ENCODE measurements at places on chromosomes 6 and 20.
A peak's percentile ranks its signal among the peaks of the same experiment; 100 is the strongest.

DNA sequence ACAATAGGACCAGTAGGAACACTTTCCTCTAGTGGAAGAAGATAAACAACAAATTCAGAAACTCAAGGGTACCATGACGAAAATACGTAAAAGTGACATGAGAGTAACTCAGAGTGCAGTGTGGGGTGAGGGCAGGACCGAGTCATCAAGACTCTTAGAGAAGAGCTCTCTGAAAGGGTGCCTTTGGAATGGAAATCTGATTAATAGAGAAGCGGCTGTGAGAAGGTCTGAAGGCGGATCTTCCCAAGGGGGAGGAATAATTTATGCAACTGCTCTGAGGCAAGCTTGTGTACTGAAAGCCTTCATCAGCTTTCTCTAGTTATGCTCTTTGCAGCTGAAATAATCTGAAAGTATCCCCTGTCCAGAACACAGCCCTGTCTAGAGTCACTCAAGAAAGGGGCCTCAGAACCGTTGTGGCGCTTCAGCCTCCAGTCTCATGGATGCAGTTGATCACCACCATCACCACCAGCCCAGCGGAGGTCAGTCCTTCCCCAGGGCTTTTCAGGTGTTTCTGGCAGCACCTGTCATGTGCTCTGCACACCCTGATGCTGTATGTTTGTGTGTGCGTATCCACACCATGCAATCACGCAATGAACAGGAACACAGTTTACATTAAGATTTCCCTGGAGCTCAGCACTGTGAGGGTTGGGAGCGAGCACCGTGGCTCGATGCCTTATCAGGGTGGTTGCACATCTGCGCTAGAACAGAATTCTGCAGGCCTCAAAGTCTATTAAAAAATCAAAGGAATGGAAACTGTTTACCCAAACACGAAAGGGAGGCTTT is 396.5 kb downstream of the SMOC2 start:
- DNase-seq = peak; percentile 29

DNA sequence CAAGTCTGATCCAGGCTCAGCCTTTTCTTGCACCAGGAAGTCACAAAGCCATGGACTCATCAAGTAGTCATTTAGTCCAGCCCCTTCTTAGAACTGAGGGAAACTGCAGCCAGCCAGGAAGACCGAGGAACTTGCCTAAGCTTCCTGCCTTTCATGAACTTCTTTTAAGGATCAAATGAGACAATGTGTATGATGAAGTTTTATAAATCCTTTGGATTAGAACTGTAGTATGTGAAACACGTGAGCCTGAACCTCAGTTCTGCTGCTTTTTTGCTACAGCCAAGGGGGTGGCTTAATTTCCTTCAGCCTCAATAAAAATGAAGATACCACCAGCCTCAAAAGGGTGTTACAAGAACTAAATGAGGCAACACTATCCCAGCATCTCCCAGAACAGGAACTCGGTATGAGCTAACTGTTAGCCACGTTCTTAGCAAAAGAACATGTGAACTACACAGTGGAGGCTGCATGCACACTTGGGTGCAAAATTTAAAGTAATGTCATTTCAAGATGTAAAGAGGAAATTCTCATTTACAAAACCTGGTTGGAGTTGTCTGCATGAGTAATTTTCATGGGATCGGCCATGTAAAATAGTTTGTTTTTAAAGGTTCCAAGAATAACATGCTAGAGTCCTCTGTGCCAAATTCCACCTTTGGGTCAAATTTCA is 76.0 kb upstream of the TBC1D7 start:
- DNase-seq = peak; percentile 33

GRCh38 chr20:588932-589672 is 21.0 kb downstream of the TCF15 start:
- DNase-seq = no peak

GRCh38 chr6:38695933-38696332 is 7.0 kb downstream of the GLO1 start:
- DNase-seq = no peak

GRCh38 chr6:69887026-69887425 is 20.7 kb downstream of the COL19A1 start:
- DNase-seq = peak; percentile 26

GRCh38 chr20:62387219-62387913 is 463 bp downstream of the RPS21 start:
- DNase-seq = no peak

DNA sequence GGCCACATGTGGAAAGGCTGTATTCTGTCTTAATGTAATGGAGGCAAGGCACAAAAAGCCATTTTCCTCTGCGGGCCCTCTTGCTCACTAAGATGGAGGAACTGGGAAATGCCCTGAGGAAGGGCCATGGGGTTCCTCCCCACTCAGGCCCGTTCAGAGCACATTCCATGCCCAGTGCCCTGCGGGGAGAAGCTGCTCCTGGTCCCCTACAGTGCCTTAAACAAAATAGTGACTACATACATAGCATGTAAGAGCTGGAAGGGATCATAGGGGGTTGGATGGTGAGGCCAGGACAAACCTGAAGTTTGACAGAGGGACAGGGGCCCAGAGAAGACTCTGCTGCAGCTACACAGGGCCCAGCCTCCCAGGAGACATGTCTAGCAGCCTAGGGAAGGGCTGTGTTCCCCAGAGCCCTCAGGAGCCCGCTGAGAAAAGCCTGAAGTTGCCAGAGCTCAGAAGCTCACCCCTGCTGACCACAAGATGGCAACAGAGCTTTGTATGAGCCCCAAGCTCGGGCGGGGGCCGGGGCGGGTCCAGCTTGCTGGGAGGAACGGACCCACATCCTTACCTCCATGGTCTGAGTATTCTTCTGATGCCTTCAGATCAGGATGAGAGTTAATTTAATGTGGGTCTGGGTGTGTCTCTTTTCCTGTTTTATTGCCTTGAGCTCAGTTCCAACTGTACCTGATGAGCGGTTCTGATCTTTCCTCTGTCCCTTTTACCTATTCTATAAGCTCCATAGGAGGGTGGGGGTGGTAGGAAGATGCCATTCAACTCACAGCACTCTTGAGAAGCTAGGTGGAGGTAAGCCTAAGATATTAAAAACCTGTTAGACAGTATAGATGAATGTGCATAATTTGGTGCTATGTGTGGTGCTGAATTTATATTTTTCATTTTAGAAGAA is 242.9 kb downstream of the CDC5L start:
- DNase-seq = peak; percentile 74

DNA sequence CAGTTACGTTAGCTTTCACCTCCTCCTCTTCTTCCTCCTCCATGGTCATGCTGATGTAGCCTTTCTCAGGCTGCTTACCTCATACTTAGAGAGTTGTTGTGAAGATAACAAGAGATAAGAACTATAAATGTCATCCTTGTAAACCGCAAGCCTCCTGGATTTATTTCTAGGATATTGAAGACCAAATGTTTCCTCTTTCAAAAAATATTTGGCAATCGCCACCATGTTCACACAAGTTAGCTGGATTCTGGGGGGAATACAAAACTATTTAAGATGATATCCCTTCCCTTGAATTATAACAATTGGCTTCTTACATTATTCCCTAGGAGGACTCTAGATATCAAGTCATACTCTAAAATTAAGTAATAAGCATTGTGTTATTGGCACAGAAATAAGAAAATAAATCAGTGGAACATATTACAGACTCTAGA is 99.8 kb upstream of the PLEKHG1 start:
- DNase-seq = no peak

DNA sequence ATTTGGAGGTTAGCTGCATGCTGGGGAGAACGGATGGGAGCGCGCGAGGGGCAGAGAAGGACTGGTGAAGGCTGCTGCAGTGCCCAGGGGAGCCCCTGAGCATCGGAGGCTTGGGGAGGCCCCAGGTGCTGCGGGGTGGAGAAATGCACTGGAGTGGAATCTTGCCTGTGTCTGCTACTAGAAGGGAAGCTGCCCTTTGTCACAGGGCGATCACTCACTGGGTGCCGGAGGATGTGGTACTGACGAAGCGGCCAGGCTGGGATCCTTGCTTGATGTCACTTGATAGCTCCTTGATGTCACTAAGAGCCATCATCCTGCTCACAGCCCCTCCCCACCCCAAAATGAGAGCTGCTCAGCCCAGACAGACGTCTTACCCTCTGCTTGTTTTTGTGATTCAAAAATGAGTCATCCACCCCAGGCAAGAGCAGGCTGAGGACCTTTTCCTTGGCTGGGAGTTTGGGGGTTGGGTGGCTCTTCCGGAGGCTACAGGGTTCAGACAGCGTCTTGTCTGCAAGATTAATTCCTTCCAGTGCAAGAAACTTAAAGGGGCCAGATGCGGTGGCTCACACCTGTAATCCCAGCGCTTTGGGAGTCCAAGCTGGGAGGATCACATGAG is 62.6 kb upstream of the PMEPA1 start:
- DNase-seq = peak; percentile 90

DNA sequence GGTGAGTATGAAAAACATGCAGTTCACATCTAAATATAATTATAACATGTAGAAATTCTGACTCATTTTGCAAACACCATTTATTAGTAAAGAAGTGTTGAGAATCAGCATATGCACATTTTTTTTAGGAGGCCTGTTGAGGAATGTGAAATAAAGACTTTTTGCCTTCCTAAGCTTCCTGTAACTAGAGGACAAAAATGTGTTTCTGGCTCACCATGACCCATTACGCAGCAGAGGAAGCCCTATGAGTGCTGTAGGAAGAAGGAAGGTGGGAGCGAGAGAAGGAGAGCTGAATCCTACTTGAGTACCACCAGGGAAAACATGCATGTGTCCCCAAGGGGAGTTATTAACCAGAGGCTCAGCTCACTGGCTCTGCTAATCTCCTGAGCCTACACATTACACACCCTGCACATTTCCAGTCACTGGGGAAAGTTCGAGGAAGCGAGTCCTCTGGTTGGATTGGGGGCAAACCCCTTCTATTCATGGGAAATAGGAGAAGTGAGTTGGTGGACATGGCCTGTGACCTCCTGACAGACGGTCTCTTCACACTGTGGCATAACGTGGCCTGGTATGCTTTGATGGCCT is 540.5 kb upstream of the JAG1 start:
- peak; percentile 80 for DNase-seq

GRCh38 chr6:33983721-33984465 is 162.0 kb downstream of the GRM4 start:
- no peak for DNase-seq

Measured in fibroblast of skin of scalp (primary cell).